ENCODE measurements at places on chromosomes 1 and 21.

DNA sequence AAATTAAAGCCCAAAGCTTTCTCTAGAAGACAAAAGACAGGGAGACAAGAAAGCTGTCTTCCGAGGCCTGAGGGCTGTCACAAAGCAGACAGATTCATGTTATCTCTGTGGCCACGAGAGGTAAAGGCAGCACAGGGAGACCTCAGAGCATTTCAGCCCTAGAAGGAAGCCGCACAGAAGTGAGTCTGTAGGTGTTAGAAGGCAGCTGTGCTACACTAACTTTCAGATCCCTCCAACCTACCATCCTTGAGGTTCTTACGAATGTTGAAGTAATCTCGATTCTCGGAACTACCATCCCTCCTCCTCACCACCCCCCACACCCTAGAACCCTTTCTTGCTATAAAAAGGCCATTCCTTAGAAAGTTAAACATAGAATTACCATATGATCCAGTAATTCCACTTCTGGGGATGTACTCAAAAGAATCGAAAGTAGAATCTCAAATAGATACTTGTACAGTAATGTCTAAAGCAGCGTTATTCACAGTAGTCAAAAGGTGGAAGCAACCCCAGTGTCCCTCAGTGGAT is 21.5 kb upstream of the LYST start:
- H3K27ac ChIP-seq: no peak overlapping the region
- H3K4me3 ChIP-seq: no peak overlapping the region
- H3K27me3 ChIP-seq: no peaks in the 10 kb centered on the region
- no peaks in the 10 kb centered on the region for H3K36me3 ChIP-seq
- H3K4me1 ChIP-seq: no peaks in the 10 kb centered on the region

DNA sequence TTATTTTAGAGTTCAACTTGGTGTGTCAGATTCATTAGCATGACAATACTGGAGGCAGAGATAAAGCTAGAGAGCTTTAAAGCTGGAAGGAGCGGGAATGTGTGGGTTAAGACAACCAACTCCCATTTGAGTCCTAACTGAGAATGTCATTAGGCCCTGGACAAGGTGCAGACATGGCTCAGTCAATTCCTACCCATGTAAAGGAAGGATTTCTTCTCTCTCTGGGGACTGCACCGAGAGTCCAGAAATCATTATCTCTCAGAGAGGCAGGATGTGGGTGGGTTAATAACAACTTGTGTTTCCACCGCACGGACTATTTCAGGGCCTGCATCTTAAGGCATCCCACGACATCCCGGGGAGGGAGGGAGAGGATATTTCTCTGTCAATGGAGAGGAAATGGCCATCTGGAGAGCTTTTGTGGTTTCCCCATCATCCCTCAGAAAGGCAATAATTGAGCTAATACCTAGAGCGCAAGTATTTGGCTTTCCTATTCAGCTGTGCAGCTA is 46.7 kb upstream of the SARS1 start:
- peak overlapping the region; percentile 51 for H3K27ac ChIP-seq
- peak; percentile 89 for DNase-seq
- H3K36me3 ChIP-seq: no peaks in the 10 kb centered on the region
- H3K27me3 ChIP-seq: no peaks in the 10 kb centered on the region
- H3K4me3 ChIP-seq: no peak overlapping the region

- peaks cover 24% of the 10 kb centered on the region for H3K27me3 ChIP-seq
- H3K36me3 ChIP-seq: no peaks in the 10 kb centered on the region
These were observed 117.2 kb upstream of the OLIG2 start for GRCh38 chr21:32908534-32908933.

DNA sequence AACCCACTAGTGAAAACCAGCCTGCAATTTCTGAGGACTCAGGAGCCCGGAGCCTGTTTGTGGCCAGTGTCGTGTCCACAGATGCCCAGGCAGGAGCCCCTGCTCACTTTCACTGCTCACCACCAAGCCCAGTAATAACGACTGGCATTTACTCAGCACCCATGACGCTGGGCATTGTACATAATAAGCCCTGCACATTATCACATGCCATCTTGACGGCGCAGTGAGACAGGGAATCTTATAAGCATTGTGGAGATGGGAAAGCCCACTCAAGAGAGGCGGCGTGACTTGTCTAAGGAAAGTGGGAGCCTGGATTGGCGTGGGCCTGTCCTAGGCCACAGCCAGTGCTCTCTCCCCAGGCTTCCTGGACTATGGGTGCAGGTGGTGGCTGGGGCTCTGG is 28.8 kb upstream of the PEF1 start:
- no peak overlapping the region for H3K4me3 ChIP-seq
- no peaks in the 10 kb centered on the region for H3K36me3 ChIP-seq
- no peak for DNase-seq
- H3K4me1 ChIP-seq: peaks cover 16% of the 10 kb centered on the region
- H3K27me3 ChIP-seq: no peaks in the 10 kb centered on the region

DNA sequence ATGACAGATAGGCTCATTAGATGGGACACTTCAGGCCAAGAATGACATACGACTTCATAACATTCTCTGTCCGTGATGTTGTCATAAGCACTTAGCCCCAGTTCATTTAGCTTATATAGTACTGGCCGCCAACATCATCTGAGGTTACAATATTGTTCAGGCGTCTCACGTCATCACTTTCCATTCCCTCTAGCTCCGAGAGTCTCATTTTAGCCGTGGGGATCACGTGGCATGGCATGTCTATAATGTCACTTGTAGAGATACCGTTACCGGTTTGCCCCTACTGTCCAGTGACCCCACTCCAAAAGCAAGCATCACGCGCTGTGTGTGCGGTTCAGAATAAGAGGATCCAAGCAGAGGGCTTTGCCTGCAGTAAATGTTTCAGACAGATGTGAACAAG is 34.6 kb upstream of the HEATR1 start:
- no peaks in the 10 kb centered on the region for H3K27me3 ChIP-seq
- H3K4me1 ChIP-seq: no peaks in the 10 kb centered on the region
- no peaks in the 10 kb centered on the region for H3K36me3 ChIP-seq
- H3K27ac ChIP-seq: no peak overlapping the region
- H3K4me3 ChIP-seq: no peak overlapping the region

GRCh38 chr1:70066711-70067110 is 138.7 kb downstream of the LRRC40 start:
- no peak overlapping the region for H3K27ac ChIP-seq
- no peaks in the 10 kb centered on the region for H3K27me3 ChIP-seq
- H3K4me3 ChIP-seq: no peak overlapping the region
- H3K4me1 ChIP-seq: no peaks in the 10 kb centered on the region
- no peak for DNase-seq

GRCh38 chr1:43446881-43447835 is 6.6 kb downstream of the HYI start:
- H3K4me1 ChIP-seq: no peaks in the 10 kb centered on the region
- H3K36me3 ChIP-seq: peaks cover 37% of the 10 kb centered on the region
- DNase-seq: no peak
- no peak overlapping the region for H3K27ac ChIP-seq
- H3K27me3 ChIP-seq: no peaks in the 10 kb centered on the region

DNA sequence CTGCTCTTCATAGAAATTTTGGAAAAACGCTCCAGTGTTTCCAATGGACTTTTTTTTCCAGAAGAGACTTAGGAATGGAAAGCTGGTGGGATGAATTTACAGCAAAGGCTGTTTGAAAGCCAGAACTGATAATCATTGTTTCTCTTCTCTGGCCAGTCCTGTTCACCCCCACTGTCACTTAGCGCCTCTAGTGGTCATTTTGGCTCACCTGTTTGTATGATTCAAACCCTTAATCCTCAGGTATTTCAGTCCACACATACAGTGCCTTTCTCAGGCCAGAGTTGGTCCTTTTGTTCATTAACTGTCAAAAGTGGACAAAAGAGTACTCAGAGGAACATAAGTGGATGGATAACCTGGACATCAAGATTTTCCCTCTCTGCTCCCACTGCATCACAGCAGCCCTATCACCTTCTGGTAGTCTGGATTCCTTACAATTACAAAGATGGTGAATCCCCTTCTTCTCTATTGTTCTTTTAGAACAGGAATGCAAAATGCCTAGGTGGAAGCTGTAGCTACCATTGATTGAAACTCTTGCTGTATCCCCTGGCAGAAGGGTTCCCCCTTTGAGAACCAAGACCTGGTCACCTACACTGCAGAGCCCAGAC is 177.6 kb upstream of the OLFM3 start:
- H3K36me3 ChIP-seq: no peaks in the 10 kb centered on the region
- no peaks in the 10 kb centered on the region for H3K27me3 ChIP-seq
- no peak overlapping the region for H3K27ac ChIP-seq
- DNase-seq: no peak
- peaks cover 20% of the 10 kb centered on the region for H3K4me1 ChIP-seq
- no peak overlapping the region for H3K4me3 ChIP-seq

- no peaks in the 10 kb centered on the region for H3K27me3 ChIP-seq
- DNase-seq: no peak
- no peaks in the 10 kb centered on the region for H3K36me3 ChIP-seq
- H3K4me1 ChIP-seq: peaks cover 29% of the 10 kb centered on the region
- H3K4me3 ChIP-seq: peak overlapping the region; percentile 16
These were observed 58.2 kb upstream of the KIAA1614 start for GRCh38 chr1:180854456-180854855.

GRCh38 chr1:67723620-67724019 is 38.6 kb downstream of the GADD45A start:
- no peak overlapping the region for H3K4me3 ChIP-seq
- H3K4me1 ChIP-seq: peaks cover 27% of the 10 kb centered on the region
- no peak for DNase-seq
- H3K27ac ChIP-seq: no peak overlapping the region
- H3K27me3 ChIP-seq: no peaks in the 10 kb centered on the region

DNA sequence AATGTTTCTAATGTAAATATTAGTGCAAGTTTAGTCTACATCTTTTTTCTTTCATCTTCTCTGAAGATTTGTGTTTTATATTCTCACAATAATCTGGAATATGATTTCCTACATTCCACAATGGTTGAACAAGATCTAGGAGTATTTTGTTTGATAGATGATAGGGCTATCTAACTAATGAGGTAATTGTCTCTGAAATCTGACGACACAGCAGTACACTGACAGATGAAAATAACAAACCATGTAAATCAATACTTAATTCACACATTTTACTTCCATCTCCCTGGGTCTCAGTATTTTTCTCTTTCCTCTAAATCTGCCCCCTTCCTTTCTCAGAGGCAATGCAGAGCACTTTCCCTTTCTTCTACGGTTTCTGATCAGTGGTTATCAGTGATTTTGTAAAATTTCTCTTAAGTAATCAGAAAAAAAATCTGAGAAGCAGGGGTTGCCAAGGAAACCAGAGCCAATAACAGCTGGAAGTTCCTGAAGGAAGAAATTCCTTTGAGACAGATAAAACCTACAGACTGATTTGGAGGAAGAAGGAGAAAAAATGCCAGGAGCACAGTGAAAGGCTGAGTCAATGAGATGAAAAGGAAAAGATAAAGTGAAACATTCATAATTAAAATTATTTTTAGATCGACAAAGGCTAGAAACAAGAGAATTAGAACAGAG is 7.3 kb upstream of the ANKRD13C start:
- H3K36me3 ChIP-seq: no peaks in the 10 kb centered on the region
- H3K27me3 ChIP-seq: no peaks in the 10 kb centered on the region
- H3K4me1 ChIP-seq: peaks cover 16% of the 10 kb centered on the region
- DNase-seq: peak; percentile 69

DNA sequence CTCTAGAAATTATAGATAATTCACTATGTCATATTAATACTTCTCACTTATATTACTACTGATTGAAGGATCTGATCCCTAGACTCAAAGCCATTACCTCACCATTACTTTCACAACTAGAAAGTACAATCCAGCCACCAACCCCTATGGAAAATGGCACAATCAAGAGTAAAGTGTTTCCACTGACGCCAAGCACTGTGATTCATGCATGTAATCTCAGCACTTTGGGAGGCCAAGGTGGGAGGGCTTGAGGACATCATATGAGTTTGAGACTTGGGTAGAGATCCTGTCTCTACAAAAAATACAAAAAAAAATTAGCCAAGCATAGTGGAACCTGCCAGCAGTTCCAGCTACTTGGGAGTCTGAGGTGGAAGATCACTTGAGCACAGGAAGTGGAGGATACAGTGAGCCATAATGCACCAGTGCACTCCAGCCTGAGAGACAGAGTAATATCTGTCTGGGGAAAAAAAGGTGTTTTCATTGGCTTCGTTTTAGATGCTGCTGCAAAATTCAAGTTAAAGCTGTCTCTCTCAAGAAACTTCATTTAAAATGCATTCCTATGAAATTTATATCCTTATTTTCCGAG is 126.5 kb downstream of the AKT3 start:
- H3K36me3 ChIP-seq: no peaks in the 10 kb centered on the region
- H3K27me3 ChIP-seq: no peaks in the 10 kb centered on the region
- H3K27ac ChIP-seq: no peak overlapping the region
- DNase-seq: no peak
- no peak overlapping the region for H3K4me3 ChIP-seq
- H3K4me1 ChIP-seq: peaks cover 5% of the 10 kb centered on the region

DNA sequence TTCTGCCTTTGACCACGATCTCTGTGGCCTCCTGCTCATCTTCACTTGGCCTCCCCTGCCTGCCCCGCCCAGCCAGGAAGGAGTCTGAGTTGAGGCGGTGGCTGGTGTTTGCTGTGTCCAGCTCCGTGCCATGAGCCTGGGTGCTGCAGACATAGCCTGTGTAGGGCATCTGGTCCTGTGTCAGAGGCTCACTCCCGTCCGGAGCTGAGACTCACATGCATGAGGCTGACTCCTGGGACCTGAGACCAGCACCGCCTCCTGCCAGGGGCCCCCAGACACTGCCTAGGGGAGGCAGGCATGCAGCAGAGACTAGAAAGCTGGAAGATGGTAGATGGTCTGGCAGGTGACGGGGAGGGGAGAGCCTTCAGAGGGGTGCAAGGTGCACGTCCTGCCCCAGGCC is 52.2 kb upstream of the TTC34 start:
- no peak overlapping the region for H3K27ac ChIP-seq
- H3K4me3 ChIP-seq: no peak overlapping the region
- no peaks in the 10 kb centered on the region for H3K36me3 ChIP-seq
- peaks cover 50% of the 10 kb centered on the region for H3K27me3 ChIP-seq
- no peak for DNase-seq

GRCh38 chr1:183487674-183488442 is 15.6 kb downstream of the SMG7 start:
- H3K27me3 ChIP-seq: no peaks in the 10 kb centered on the region
- no peaks in the 10 kb centered on the region for H3K4me1 ChIP-seq
- no peaks in the 10 kb centered on the region for H3K36me3 ChIP-seq
- no peak overlapping the region for H3K27ac ChIP-seq

DNA sequence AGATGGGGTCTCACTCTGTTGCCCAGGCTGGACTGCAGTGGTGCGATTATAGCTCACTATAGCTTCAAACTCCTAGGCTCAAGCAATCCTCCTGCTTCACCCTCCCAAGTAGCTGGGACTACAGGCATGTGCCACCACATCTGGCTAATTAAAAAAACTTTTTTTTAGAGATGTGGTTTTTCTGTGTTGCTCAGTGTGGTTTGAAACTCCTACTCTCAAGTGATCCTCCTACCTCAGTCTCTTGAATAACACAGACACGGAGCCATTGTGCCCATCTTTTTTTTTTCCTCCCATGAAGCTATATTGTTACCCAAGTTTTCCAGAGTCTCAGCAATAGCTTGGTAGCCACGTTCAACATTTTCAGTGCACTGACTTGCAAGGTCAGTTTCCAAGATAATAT is 2.7 kb downstream of the GIPC2 start:
- H3K4me3 ChIP-seq: no peak overlapping the region
- H3K27me3 ChIP-seq: peaks cover 32% of the 10 kb centered on the region
- H3K4me1 ChIP-seq: no peaks in the 10 kb centered on the region

GRCh38 chr1:167770127-167770526 is 48.3 kb downstream of the MPZL1 start:
- H3K4me3 ChIP-seq: no peak overlapping the region
- peaks cover 14% of the 10 kb centered on the region for H3K36me3 ChIP-seq
- peak; percentile 6 for DNase-seq
